Bronchial epithelial cell (primary cell): ENCODE measurements at places on chromosomes 1 and 21.

DNA sequence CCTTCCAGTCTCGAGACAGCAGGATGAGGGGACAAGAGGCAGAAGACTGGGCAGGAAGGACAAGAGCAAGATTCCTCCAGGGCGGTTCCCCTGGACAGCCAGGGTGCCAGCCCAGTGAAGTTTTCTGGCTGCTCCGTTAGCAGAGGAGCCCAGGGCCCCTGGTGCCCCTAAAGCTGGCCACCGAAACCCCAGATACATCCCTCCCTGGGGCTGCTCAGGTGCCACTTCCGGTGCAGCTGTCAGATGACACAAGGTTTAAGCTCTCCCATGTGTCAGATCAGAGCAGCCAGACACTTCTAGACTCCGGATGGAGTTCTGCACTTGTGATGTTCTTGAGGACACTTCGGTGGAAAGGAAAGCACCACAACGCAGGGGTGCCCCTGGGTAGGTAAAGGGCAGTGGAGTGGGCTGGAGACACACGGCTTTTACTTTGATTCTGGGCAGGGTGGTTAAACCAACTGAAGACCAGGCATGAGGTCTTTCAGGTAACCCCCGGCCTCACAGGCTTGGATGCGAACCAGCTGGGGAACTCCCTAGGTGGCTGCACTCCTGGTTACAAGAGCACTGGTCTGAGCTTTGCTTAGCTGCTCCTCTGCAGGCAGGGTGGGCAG, 85.7 kb downstream of the ITPKB start:
- DNase-seq, result no peak

DNA sequence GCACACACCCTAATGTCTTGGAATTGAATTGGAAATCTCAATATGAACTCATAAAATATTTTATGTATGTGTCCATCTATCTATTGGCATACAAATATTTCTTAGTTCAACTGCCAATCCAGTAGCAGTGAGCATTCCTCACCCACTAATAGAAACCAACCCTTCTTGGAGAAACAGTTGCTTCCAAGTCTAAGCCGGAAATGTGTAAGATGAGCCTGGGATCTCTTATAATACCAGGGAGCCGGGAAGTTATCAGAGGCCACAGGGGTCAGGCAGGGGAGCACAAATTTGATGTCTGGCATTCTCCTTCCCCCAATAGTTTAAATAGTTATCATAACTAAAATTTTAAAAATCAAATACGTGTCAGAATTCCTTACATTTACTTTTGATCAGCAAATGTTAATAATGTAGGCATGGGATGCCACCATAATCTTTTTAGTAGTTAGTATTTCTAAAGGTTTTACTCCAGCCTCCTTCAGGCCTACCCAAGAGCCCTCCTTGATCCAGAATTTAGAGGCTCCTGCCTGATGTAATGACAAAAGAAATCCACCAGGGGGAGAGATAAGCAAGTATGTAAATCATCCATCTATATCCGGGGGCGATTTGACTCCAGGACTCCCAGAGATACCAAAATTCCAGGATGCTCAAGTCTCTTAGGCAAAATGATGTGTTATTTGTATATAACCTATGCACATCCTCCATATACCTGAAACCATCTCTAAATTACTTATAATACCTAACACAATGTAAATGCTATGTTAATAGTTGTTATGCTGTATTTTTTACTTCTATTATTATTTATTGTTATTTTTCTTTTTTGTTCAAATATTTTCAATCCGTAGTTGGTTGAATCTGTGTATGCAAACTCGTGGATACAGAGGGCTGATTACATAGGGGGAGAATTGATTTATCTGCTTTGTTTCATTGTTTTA, 218.7 kb upstream of the COA6 start:
- peak; percentile 81 for DNase-seq

DNA sequence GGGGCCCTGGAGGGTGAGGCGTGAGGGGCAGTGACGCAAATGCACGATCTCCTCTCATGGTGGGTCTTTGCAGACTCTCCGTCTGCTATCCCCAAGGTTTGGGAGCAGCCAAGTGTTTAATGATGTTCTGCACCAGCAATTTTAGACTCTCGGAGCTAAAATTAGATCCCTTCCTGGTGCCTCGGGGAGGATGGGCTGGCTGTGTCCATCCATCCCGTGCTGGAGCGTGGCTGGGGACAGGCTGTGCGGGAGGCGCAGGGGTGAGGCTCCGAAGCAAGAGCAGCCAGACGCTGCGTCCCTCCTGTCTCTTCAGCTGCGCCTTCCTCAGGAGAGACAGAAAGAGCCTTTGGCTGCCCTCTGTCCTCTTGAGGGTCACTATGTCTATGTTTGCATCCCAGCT, 387.6 kb downstream of the CAMTA1 start:
- no peak for DNase-seq

DNA sequence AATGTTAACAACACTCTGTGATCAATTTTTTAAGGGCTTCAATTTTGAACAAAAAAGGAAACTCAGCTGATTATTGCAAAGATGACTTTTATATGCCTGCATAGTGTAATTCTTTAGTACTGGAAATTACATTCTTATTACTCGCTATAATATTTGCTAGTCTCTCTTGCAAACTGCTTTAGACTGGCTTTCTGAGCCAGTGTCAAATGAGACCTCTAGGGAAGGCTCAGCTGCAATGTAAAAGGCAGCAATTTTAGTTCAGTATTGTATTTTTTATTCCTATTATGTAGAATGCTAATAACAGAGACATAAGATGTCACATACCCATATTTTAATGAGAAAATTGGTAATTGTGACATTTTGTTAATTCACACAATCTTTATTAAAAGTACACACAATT, 338.1 kb upstream of the LYPLAL1 start:
- DNase-seq, result no peak

GRCh38 chr1:193221651-193222050, 35.2 kb upstream of the B3GALT2 start:
- DNase-seq, result no peak

DNA sequence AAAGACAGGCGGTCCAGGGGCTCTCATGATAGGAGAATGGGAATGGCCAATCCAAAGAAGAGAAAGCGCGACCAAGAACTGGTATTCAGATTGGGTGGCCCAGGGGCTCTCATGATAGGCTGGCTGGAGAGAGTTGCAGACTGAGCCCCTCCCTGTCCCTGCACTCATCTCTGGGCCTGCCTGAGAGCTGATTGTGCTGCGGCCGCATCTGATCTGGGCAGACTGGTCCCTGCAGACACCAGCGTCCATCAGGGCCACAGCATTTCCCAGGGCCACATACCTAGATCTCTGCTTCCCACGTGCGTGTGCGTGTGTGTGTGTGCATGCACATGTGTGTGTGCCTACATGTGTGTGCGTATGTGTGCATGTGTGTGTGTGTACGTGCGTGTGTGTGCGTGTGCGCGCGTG, 30.4 kb upstream of the MAN1C1 start:
- no peak for DNase-seq

DNA sequence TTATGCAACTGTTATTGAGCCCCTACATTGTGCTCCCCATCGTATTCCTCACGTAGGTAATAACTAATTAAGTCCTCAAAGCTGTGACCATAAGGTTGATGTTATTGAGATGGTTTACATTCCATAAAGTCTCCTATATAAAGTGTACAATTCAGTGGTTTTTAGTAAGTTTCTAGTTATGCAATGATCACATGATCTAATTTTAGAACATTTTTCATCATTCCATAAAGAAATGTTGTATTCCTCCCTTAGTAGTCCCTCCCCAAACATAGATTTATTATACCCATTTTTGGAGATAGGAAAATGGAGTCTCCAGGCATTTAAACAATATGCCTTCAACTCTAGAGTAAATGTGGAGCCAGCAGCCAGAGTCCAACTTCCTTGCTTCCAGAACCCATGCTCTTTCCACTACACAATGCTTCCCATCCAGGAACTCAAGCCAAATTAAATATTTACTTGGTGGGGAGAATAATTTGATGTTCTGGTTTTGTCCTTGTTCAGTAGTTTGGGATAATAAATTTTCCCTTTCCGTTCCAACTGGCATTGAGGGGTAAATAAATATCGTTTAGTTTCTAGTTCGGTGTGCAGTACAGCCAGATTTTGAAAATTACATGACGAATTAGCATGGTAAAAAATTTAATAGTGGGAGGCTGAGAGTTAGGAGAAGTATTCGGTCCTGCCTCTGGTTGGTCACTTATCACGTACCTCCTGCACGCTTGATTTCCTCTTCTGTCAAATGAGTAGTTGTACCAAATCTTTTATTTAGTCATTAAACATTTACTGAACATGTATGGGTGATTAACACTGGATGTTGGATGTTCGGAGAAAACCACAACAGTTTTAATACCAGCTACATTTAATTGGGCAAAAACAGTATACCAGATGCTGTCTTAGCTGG, 66.3 kb downstream of the CACHD1 start:
- no peak for DNase-seq

- DNase-seq, result no peak
Observed at GRCh38 chr1:145692785-145693443, 14.3 kb downstream of the PDZK1 start.

DNA sequence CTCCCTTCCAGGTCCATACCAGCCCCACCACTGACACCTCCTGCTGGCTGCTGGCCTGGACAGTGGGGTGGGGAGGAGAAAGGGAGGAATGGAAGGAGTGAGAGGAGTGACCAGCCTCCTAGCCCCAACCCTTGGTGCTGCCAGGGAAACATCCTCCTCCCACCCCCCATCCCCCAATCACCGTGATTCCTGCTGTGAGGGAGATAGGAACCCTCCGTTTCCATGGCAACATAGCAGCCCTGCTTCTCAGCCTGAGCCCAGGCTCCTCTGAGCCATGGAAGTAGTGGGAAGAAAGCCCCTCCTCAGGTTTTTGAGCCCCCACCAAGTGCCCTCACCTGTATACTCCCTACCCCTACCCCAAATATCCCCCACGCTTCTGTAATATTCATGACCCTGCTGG, 44.4 kb upstream of the SCMH1 start:
- DNase-seq, result no peak

DNA sequence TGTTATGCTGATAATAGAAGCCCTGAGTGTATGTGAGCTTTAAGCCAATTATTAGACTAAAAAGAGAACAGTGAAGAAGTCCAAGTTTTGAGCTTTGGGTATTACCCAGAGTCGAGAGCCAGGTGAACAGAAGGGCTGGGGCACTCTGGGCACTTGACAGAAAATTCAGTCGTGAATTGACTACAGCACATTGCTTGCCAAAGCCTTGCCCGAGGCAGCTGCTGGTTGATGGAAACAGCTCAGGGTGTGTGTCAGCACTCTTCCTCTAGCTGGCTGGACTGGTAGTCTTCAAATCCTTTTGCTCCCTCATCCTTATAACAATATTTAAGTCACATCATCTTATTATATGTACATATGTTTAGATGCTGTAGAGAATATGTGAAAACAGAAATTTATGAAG, 21.3 kb downstream of the PDE4B start:
- DNase-seq, result peak; percentile 43

DNA sequence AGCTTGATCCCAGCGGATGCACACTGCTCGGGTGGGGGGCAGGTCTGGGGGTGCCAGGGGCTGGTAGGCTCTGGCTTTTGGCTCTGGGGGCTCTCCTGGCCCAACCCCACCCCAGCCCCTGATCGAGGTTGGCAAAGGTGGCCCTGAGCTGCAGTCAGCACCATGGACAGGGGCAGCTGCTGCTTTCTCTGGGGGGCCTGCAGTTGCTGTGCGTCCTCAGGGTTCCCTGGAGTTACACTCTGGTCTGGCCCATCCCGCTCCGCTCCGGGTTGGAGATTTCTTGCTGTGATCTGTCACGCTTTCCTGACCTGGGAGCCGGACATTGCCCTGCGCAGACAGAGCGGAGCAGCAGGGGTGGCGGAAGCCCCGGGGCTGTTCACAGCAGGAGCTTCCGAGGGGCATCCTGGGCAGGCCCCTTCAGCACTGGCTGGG, 8.0 kb upstream of the PLCH2 start:
- DNase-seq, result no peak

DNA sequence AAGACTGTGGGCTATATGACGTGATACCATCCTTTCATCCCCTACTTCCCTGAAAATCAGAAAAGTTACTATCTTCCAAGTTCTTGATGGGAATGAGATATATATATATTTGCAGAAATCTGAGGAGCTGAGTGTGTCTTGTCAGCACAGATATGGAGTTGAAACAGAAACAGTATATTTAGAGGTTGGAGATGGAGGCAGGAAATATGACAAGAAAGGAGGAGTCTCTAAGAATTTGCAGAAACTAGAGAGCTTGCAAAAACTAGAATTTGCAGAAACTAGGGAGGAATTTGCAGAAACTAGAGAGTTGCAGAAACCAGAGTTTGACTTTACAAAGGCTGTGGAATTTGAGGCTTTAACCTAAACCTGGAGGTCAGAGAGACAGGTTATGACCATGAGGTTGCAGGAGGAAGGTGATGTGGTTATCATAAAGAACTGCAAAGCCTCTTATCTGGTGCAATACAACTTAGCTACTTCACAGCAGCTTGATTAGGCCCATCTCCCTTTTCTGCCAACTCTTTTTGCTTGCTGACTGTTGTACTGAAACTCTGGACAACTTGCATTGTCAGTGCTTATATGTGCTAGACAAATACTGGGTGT, 22.3 kb downstream of the XCL2 start:
- no peak for DNase-seq

GRCh38 chr1:17201201-17202021, 3.5 kb upstream of the PADI1 start:
- DNase-seq, result no peak

- no peak for DNase-seq
Observed at GRCh38 chr1:168829876-168830275, 100.9 kb upstream of the DPT start.

DNA sequence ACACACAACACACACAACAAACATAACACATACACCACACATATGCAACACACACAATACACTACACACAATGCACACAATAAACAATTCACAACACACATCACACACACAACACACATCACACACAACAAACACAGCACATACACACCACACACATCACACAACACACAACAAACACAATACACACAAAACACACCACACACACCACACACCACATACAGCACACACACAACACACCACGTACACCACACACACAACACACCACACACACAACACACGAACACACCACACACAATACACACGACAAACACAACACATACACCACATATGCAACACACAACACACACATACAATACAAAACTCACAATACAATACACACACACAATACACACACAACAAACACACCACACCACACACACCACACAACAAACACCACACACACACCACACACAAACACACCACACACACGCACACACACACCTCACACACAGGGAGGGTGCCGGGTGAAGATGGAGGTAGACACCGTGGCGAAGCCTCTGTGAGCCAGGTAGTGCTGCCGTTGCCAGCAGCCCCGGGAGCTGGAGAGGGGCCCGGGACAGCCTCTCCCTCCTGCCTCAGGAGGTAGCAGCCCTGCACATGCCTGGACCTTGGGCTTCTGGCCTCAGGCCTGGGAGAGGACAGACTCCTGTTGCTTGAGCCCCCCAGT, 30.4 kb upstream of the C1orf174 start:
- no peak for DNase-seq
